Fibroblast of upper back skin (primary cell): ENCODE measurements at places on chromosomes 1 and 21.

DNA sequence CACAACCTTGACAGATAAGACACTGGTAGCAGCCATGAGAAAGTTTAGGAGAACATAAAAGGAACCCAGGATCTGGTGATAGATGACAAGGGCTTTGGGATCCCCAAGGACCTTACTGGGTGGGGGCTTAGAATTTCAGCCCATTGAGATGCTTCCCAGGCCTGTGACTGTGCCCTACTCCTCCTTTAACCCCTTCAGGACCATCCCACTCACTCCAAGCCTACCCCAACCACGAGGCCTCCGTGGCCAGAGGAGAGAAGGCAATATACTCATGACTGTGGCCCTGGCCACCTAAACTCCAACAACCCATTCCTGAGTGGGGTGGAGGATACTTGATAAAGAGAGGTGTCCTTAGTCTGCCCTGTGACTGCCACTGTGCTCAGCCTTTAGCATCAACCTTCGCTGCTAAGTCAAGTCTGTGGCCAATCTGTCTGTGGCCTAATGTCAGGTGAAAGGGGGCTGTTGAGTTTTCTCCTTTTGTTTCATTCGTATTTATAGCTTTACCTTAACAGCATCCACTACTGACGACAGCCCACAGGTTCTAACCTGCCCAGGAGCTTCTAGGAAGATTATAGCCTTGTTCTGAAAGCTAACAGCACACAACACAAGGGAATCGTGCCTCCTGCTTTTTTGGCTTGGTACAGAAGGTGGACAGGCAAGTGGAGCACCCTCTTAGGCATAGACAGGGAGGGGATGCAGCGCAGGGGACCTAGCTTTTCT is 16.9 kb upstream of the BCAR3 start:
- DNase-seq, result no peak

DNA sequence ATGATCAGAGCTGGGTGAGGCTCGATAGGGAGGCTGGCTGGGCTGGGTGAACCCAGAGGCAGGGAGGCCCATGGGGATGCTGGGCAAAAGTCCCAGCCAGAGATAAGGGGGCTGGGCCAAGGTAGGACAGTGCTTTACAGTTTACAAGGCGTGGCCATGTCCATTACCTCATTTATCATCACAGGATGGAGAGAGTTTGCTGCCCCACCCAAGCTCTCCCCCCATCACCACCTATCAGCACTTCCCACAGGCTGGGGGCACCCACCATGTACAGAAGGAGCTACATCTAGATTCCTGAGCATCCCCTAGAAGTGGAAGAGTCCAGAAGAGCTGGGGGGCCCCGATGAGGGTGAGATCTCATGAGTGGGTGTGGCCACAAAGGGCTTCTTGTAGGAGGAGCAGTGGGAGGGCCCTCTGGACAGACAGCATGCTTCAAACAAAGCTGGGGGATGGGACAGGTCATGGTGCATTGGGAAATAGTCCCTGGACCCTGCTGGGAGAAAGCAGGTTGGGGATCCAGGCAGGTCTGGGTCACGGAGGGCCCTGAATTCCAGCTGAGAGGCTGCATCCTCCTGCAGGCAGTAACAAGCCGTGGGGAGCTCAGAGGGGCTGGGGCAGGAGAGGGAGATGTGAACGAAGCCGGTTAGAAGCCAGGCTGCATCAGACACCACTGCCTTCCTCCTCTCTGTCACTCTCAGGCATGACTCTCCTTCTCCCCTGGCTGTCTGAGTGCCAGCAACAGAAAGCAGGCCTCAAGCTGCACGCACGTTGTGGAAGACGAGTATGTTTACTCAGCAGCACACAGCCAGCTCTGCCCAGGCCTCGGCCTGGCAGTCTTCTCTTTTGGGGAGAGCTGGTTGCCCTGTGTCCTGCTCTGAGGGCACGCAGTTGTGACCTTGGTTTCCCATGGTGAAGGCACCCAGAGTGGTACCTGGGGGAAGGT is 202.3 kb downstream of the HIVEP3 start:
- no peak for DNase-seq

- DNase-seq, result no peak
These were observed 67.8 kb downstream of the FASLG start for GRCh38 chr1:172726740-172727139.

DNA sequence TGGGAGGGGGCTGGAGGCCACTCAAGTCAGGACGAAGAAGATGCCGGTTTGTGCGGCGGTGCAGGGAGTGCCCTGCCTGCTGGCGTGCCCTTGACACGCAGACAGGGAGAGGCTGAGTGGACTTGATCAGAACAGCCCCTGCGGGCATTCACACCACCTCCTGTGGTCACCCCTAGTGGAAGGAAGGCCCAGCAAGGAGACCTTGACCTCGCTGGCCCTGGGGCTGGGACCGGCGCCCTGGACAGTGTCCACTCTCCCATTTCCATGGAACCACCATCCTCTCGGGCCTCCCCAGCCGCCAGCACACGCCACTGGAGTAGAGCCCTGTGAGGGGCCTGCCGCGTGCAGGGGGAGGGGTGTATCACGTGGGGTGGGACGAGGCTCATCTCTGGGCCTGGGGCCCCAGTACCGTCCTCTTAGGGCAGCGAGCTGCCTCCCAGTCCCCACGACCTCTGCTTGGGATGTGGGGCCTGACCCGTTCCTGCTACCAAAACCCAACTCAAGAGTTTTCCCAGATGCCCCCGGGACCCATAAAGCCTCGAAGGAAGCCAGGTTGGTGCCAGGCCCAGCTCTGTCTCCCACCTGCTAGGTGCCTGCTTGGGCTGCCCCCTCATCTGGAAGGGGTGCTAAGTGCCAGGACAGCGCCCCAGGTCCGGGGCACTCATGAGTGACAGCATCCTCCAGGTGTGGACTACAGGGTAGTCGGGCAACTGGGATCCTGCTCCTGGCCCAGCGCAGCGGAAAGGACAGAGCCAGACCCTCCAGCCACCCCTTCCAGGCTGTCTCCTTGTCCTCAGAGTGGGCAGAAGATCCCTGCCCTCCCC is 62.8 kb downstream of the SLX9 start:
- DNase-seq, result no peak

DNA sequence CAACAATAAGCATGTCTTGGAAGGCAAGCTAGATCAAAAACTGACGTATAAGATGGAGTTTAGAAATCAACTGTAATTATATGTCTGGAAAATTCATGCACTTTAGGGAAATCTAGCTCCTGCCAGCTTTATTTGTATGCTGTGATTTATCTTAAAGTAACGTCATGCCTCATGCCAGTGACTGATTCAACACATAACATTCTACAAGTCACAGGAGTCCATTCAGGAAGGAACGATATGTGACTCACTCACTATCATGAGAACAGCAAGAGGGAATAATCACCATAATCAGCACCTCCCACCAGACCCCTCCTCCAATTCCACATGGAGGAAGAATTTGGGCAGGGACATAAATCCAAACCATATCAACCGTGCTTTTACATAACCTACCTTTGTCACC is 682.4 kb upstream of the ADAMTS5 start:
- DNase-seq, result peak; percentile 93

- no peak for DNase-seq
These were observed 42.6 kb downstream of the SLC44A3 start for GRCh38 chr1:94862718-94863117.

GRCh38 chr1:183461350-183461749 is 10.9 kb upstream of the SMG7 start:
- DNase-seq, result peak; percentile 2
